ENCODE measurements at places on chromosomes 13 and 19. TPM values are rescaled to one million over a fixed set of nuclear protein-coding genes. Genes with fewer than 3 reads are reported as not detected.
A peak's percentile ranks its signal among the peaks of the same experiment; 100 is the strongest.

Gene CGB3
- total RNA-seq = not detected

Gene DPF1
- 0.16 TPM for total RNA-seq

Gene POSTN
- total RNA-seq = 17.0 TPM

Gene FCAR
- 0.16 TPM for total RNA-seq

Gene DKKL1
- 0.24 TPM for total RNA-seq

Gene OXGR1
- 0.36 TPM for total RNA-seq

Gene HTR2A
- 0.08 TPM for total RNA-seq

Gene TRAPPC5
- total RNA-seq = 127 TPM

Gene SLITRK1
- not detected for total RNA-seq

DNA sequence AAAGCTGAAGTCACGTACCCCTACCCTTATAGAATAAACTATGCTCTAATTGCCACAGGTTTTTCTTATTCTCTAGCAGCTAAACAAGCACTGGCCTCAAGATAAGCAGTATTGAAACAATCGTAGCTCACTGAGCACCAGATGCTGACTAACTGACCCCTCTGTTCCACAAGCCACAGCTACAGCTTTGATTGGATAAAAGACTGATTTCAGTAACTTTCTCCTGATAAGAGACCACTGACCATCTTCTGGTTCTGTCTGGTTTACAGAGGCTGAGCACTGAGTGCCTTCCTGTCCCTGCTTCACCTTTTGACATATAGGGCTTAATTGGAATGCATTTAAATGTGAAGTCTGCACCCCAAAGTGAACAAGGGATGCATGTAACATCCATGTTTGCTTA, 8.4 kb upstream of the RAP2A start:
- ATAC-seq = no peak

- no peak for ATAC-seq
Observed at GRCh38 chr19:51508059-51508733, 6.6 kb upstream of the SIGLEC12 start.

- no peak for ATAC-seq
Observed at GRCh38 chr13:102718746-102719145, 23.9 kb upstream of the METTL21C start.

DNA sequence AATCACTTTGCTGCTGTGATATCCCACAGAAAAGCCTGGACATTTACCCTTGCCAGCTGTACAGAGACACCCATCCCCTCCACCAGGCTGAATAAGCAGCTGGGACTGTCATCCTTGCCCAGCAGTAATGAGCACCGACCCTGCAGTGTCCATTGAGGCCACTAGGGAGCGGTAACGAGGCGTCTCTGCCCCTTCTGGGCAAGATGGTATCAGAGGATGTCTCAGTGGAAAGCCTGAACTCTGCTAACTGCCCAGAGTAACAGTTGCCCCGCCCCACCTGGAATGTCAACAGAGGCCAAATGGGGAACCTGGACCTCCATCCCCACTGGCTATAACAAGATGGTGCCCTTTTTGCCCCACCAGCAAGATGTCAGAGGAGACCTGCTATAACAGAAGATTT, 22.8 kb upstream of the CEACAM20 start:
- peak; percentile 57 for ATAC-seq

DNA sequence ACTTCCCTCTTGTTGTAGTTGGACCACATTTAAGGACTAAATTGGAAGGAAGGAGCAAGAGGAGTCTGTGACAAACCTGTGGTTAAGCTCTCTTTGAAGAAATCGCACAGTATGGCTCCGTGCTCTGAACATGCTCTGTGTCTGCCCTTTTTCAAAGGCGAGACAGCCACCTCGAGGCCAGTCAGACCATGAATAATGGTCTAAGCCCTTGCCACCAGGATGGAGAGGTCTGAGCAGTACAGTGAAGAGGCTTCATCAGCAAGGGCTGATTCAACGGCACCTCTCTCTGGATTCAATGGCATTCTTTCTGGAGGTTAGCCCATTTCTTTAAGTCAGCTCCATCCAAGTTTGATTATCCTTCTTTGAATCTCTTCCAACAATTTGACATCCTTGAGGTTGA, 30.9 kb downstream of the FAM216B start:
- no peak for ATAC-seq

DNA sequence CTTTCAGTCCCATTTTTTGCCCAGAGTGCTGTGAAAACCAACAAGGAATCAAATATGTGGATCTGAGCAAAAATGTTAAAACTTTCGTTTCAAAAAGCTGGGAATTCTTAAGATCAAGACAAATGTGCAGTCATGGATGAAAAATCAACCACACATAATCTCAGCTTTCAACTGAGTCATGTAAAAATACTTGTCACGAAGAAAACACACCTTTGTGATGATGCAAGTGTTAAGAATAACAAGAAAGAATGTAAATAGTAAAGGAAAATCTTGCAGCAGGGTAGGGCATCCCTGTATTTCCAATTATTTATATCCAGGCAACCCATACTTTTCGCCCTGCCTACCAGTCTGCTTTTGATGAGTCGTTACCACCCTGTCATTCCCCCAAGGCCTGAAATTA, 27.4 kb upstream of the DCLK1 start:
- ATAC-seq = no peak

DNA sequence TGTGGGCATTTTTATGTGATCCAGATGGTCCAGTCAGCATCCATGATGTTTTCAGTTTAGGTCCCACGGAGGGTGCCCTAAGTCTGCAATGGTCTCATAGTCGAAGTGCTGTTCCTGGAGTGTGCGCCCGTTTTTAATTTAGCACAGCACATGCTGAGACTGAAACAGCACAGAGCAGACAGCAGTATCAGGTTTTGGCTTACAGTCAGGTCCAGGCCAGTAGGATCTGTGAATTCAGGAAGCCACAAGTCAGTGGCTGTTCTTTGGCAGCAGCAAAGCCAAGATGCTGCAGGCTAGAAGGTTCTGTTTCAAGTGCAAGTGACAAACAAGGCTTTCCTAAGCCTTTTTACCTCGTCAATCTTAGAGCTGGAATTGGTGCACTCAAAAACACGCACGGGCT, 18.3 kb downstream of the FBXO27 start:
- ATAC-seq = peak; percentile 33

DNA sequence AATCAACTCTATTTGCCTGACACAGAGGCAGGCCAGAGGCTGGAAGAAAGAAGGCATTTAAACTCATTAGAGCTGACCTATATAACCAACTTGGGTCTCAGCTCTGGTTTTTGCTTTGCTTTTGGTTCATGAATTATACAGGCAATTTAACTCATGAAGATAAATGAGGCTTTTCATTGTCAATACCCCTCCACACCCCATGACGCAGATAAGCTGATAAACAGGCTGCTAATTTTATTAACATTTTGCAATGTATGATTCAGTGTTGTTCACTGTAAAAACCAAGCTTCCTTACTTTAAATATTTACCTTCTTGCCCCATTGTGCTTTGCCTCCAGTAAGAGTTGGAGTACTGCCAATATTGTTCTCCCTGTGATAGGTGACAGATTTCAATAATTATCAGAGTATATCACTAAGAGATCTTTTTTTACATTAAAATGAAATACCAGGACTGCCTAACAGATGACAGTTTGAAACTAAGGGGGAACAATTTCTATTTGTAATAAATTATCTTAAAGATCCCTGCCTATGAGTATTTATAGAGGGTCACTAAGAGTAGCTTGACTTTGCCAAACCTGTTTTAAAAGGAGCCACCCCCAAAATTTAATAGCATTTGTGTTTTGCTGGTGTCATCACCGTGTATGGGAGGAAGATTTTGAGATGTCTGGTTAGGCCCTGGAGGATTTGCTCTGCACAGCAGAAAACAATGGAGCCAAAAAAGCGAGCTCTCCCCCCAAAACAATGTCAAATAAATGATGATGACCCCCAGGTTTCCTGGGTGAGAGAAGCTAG, 472.7 kb upstream of the NBEA start:
- peak; percentile 80 for ATAC-seq

DNA sequence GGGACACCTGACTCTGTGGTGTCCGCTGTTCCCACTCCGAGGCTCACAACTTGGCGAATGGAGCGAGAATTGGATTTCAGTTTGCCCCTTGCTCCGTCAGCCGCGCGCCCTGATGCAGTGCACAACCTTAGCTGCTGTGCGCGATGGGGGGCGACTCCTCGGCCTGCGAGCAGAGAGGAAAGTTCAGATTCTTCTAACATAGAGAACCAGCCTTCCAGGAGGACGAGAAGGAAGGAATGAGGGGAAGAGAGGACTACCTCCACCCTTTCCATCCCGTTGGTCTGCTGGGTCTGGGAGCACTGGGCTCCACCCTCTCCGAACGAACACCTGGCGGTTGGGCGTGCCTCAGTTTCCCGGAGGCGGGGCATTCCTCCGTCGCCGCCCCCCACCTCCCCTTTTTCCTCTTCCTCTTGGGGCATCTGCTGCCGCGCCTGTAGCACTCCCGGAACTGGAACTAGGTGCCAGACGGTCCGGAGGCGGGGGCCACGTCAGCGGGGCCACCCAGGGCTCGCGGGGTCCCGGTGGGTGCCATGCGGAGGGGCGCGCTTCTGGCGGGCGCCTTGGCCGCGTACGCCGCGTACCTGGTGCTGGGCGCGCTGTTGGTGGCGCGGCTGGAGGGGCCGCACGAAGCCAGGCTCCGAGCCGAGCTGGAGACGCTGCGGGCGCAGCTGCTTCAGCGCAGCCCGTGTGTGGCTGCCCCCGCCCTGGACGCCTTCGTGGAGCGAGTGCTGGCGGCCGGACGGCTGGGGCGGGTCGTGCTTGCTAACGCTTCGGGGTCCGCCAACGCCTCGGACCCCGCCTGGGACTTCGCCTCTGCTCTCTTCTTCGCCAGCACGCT, at the start of gene KCNK6:
TSS of gene KCNK6 (plus strand) at position 425 of the 838 bp plus-strand sequence. CDS start at position 531, 106 bp downstream.
- peak; percentile 44 for ATAC-seq

DNA sequence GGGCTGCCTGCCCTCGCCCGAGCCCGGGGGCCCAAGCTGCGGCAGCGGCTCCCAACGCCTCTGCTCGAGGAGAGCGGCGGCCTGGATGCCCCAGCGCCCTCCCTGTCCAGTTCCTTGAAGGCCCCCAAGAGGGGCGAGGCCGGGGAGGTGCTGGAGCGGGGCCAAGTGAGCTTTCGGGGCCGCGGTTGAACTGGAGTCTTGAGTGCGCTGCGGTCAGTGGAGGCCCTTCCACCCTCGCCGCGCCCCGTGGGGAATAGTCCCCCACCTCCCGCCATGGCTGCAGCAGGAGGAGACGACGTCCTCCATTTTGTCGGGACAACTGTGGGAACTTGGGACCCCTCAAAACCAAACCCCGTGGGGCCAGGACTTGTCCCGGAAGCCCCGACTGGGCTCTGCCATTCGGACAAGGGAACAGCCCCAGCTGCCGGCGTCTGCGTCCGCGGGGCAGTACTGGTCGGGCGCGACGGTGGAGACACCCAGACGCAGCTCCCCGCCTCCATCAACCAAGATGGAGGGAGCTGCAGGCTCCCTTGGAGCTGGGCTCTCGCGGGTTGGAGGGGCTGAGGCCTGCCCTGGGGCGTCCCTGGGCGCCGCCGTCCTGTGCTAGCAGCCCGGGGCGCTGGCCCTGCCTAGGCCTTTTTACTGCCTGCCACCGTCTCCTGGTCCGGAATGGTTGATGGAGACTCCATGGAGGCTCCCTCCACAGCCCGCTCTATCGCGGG, 736 bp upstream of the ZMYM5 start:
- peak; percentile 16 for ATAC-seq

DNA sequence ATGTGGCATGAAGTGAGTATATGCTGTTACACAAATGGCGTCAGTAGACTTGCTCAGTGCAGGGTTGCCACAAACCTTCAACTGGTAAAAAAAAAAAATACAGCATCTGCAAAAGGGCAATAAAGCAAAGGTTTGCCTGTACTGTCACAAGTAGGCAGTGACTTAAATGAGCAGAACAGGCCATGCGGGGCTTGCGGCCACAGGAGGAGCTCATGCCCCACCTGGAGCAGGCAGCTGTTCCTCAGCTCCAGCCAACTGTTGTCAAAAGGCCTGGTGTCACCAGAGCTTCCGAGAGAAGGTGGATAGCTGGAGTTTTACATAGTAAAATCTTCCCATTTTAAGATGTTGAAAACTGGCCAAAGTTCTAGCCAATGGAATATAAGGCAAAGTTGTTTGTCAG, 7.7 kb downstream of the ATP7B start:
- no peak for ATAC-seq

- no peak for ATAC-seq
Observed at GRCh38 chr19:51242881-51243630, 7.8 kb upstream of the SIGLECL1 start.

- peak; percentile 71 for ATAC-seq
Observed at GRCh38 chr13:30112602-30113435, 194.5 kb downstream of the KATNAL1 start.

- no peak for ATAC-seq
Observed at GRCh38 chr19:33720155-33720493, 76.5 kb upstream of the KCTD15 start.

- ATAC-seq = no peak
Observed at GRCh38 chr19:35644987-35645679, 3.0 kb upstream of the COX6B1 start.

DNA sequence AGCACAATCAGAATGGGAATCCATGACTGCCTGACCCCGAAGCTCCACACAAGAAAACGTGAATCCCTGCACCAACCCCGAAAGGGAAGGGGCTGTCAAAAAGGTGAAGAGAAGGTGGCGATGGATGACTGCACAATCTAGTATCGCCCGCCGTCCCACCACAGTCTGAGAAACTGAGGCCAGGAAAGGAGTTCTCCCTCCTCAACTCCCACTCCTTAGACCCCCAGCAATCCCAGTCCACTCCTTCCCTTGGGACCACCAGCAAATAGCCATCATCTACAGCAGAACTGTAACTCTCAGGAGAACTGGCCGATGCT, 451 bp downstream of the NOSIP start:
- ATAC-seq = no peak

All from esophagus mucosa (tissue), 1 donor.